ENCODE measurements at places on chromosomes 1 and 21. TPM values are rescaled to one million over a fixed set of nuclear protein-coding genes. Genes with fewer than 3 reads are reported as not detected.

Gene MKNK1
- total RNA-seq: 22.6 TPM

Gene IBA57
- total RNA-seq: 12.7 TPM

Gene LCE1B
- total RNA-seq: not detected

Gene F11R
- 87.0 TPM for total RNA-seq

DNA sequence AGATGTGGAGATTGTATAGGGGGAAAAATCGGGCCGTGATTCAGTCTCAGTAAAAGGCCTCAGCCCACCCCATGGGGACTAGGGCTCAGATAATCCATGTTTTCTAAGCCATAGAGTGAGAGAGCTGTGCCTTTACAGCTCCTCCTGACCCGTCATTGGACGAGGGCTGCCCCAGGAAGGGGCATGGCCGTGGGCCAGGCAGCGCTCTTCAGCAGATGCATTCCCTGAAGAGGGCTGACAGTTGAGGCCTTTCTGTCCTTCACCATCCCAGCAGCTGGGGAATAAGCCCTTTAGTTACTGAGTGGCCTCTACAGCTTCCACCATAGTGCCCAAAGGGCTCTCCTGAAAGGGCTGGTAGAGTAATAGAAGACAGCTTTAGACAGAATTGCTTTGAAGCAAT, 57.2 kb downstream of the ST3GAL3 start:
- no peak for DNase-seq

GRCh38 chr1:178847396-178847849, 23.5 kb downstream of the ANGPTL1 start:
- DNase-seq: peak; percentile 48

- no peak for DNase-seq
These were observed 47.5 kb downstream of the SYDE2 start for GRCh38 chr1:85153149-85153891.

GRCh38 chr1:89780721-89781120, 40.1 kb upstream of the LRRC8D start:
- DNase-seq: peak; percentile 26

DNA sequence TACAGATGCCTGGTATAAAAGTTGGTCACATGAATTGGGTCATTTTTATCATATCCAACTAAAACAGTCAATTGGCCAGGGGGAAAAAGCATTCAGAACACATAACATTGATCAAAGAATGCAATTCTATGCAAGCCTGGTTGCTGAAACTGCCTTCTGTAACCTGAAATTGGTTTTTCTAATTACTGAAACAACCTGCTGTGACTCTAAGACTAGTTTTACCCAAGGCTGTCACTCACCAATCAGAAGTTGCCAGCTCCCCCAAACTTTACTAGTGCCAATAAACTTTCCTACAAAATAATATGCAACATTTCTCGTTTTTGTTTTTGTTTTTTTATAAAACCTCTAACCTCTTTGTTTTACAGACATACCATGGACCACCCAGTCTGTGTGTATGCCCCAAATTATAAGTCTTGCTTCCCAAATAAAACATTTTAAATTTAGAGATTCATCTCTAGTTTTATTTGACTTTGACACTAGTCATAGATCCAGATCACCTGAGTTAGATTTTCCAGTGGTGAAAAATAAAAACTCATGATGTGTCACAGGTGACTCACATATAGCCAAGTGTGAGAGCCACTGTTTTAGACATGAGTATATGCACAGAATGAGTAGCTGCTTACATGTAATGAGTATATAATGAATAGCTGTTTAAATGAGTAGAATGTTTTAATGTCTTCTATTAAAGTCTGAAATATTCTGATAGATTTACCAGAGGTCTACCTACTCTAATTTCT, 64.2 kb upstream of the CR2 start:
- peak; percentile 55 for DNase-seq

DNA sequence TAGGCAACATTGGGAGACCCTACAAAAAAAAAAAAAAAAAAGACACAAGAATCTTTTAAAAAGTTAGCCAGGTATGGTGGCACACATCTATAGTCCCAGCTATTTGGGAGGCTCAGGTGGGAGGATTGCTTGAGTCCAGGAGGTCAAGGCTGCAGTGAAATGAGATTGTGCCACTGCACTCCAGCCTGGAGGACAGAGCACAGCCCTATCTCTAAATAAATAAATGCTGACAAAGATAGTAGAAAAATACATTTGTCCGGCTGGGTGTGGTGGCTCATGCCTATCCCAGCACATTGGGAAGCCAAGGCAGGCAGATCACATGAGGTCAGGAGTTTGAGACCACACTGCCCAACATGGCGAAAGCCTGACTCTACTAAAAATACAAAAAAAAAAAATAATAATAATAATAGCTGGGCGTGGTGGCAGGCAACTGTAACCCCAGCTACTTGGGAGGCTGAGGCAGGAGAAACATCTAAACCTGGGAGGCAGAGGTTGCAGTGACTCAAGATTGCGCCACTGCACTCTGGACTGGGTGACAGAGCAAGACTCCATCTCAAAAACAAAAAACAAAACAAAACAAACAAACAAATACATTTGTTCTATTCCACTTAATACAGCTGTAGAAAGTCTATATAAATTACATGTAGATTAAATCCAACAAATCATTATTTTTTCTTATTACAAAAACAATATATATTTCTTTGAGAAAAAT, 48.5 kb downstream of the PHACTR4 start:
- DNase-seq: no peak

DNA sequence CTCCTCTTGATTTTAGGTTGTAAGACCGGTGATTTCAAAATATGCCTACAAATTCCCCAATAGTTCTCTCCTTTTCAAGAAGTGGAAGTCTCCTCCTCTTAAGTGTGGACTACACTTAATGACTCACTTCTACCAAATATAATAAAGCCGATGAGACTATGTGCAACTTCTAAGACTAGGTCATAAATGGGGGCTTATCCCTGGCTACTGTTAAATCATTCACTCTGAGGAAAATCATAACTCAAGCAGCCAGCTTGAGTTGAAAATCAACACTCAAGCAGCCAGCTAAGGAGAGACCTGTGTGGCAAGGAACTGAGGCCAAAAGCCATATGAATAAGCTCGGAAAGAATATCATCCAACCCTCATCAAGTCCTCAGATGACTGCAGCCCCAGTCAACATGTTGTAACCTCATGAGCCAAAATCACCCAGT, 49.6 kb upstream of the PSMG1 start:
- DNase-seq: no peak

DNA sequence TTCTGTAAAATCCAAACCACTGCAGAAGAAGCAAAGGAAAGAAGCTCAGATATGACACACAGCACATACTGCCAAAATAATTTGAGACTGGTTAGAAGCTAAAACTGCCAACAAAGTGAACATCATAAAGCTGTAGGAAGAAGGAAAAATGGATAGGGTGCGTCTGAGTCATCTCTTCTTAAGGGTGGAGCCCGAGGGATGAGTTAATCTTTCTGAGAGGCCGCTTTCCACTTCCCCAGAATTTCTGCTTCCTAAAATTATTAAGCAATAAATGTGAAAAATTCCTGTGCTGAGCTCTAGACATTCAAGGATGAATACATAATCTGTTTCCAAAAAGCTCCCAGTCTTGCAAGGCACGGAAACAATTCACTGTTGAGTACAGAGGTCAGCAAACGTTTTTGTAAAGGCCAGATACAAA, 20.1 kb downstream of the PPT1 start:
- DNase-seq: no peak

DNA sequence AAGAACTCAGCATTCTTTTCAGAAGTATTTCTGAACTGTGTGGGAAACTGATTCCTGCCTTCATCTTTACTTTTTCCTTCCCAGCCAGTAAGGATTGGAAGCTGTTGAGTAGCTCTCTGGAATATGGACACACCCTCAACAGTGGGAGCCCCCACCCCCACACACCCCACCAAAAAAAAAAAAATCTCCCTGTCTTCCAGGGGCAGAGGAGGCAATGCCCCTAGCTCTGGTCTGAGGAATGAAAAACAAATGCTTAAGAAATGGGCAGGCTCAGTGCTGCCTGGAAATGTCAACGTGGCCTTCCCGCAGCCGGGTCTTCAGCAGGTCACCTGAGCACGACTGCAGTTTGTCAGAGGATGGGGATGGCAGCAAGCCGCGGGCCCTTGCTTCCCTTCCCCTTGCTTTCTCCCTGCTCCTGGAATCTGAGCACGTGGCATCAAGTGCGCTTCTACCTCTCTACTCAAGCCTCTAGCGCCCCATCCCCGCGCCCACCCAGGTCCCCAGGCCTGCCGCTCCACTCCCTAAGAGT, 479 bp downstream of the RGS16 start:
- no peak for DNase-seq

DNA sequence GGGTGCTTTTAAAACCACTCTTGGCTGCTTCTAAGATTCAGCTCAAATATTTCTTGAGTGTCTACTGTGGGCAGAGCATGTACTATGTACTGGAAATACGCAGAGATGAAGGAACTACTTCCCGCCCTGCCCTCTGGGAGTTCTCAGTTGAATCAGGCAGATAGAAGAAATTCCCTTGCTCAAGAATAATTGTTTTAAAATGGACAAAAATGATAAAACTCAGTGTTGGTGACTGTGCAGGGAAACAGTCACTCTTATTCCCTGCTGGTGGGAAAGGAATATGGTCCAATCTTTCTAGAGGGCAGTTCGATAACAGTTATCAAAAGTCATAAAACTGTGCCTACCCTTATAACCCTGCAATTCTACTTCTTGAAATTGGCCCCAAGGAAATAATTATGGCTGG, 16.9 kb upstream of the GRHL3 start:
- DNase-seq: no peak

DNA sequence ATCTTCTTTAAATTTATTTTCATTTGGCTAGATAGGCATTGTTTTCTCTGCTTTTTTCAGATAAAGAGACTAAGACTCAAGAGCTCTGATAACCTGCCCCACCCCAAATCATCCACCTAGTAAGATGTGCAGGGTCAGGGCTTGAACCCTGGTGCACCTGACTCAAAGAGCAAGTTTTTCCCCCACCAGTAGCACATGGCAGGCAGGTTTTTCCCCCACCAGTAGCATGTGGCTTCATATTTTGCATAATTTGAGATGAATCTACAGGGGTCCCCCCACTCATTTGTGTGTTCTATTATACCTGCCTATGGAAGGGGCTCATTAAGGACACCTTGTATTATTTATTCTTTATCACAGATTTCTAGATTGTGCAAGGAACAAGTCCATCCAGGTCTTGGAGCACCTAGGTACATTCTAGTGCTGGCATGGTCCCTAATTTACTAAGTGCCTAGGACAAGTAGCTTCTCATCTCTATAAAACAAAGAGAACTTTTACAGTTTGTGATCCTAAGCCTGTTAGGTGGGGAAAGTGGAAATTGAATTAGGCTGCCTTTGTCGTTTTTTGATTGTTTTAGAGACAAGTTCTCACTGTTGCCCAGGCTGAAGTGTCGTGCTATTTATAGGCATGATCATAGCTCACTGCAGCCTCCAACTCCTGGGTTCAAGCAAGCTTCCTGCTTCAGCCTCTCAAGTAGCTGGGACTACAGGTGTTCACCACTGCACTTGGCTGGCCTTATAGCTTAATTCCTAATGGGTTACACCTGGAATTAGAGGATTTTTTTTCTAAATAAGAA, 13.2 kb upstream of the CTSE start:
- DNase-seq: no peak

GRCh38 chr1:246878551-246878950, 53.2 kb downstream of the AHCTF1 start:
- DNase-seq: no peak

- DNase-seq: peak; percentile 85
These were observed 143.4 kb downstream of the ZZZ3 start for GRCh38 chr1:77538956-77539518.

DNA sequence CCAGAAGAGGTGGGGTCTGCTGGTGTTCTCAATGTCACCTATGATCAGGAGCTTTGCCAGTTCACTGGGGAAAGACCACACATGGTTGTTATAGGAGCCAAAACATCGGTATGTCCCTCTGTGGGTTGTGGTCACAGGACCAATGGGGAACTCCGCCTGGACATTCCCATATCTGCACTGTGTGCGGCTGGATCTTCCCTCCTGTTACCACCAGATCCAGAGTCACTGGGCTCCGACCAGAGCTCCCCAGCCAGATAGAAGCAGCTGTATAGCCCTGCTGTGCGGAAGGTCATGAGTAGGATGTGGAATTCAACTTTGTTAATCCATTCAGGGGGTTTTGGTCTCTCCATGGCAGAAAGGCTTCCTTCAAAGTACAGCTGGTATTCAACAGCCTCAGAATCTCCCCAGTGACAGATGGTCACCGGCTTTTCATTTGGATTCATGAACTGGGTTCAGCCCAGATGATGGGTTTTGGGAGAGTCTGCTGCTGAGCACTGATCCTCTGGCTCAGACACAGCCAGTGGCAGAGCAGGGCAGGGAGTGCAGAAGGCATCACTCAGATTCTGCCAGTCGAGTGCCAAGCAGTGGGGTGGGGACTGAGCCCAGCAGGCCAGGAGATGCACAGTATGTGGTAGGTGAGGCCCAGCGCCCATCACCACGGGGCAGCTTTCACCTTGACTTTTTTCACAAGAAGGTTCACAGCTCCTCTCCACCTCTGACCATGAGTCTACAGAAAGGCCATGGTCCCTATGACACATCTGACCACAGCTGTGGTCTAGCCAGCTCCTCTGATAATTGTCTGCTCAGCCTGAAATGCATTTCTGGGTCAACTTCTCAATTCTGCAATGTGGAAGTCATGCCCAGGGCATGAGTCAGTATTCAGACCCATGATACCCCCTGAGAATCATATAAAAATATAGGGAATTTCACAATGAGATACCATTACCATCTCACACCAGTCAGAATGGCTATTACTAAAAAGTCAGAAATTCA, 2.9 kb upstream of the SHCBP1L start:
- DNase-seq: peak; percentile 79

DNA sequence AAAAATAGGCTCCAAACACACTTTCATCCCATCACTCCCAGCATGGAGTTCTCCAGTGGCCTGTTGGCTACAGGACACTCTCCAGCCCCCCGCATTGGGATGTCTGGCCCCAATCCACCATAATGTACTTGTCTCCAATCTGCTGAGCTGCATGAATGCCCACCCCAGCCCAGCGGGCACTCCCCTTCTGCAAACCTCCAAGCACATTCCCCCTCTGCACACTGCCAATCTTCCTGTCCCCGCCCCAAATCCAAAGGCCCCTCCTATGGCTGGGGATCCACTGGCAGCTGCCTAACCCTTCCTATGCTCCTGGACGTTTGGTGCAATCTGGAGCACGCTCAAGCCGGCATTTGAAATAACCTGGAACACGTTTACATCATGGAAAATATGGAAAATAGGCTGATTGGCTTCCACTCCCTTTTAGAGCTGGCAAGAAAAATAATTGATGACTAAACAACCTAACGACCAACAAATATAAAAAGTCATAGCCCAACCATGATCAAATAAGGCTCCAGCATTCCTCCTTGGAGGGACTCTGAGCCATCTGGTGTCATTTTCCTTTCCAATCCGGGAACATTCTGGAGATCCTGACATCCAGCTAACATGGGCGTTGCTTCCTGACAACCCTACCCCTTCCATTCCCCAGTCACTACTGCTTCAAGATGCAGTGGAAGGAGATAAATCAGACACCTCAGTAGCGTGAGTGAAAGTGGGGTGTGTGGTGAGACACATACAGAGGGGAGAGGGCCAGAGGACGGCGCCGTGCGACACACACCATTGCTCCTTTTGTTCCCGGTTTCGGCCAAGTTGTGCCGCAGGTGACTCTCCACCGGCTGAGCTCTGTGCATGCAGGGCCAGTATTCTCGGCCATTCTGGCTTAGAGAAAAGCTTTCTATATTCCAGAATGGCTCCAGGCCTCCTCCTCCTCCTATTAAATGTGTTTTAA, 41.6 kb downstream of the PDE9A start:
- no peak for DNase-seq

GRCh38 chr1:29921741-29922140, 685.4 kb downstream of the PTPRU start:
- no peak for DNase-seq
